ENCODE measurements at places on chromosomes 3 and 15.

DNA sequence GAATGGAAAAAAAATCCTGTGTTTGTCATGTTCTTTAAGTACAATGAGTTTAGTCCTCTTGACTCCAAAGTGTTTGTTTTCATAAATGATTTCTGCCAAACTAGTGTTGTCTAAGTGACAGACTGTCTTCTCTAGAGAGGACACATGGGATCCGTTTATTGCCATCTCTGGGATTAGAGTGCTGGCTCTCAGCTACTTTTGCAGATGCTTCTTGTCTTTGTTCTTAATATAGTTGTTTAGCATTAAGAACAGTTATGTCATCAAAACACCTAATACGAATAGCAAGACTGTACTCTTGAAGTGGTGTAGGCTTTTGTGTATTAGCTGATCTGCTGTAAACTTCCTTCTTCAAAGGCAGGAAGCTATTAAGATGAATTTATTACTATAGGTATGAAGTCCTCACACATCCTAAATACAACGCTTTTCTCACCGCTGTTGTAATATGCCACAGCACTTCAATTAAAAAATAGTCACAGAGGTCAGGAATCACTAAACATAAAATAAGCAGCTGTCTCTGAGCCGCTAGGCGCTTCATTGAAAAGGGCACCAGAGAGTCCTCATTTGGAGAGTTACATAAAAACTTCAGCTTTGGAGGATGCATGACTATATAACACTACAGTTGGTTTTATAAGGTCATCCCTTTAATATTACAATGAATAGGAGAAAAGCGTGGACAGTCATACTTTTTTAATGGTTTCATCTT, 128.3 kb upstream of the ZNF385D start:
- no peak for DNase-seq

DNA sequence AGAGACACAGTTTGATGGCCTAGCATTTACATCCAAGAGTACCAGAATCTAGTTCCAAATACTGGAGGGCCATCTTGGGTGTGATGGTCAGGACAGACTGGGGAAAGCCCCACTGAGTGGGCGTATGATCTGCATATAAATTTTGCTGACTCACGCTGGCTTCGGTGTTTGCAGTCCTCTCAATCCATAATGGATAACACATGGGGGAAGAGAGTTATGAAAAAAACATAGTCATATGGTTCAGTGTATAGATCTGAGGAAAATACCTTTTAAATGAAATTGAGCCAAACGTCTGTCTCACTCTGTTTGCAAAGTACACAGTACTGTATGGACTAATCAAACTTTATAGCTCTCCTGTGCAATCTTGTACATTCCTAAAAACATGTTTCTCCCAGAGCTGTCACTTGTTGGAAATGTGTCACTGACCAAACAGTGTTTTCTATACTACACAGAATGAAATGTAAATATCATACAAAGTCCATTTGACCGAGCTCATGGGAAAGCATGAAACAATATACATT, 125.3 kb upstream of the THBS1 start:
- no peak for DNase-seq

GRCh38 chr15:63387748-63388493, 6.3 kb upstream of the CA12 start:
- no peak for DNase-seq

- DNase-seq, result no peak
These were observed 8.8 kb downstream of the GNL3 start for GRCh38 chr3:52694528-52695189.

DNA sequence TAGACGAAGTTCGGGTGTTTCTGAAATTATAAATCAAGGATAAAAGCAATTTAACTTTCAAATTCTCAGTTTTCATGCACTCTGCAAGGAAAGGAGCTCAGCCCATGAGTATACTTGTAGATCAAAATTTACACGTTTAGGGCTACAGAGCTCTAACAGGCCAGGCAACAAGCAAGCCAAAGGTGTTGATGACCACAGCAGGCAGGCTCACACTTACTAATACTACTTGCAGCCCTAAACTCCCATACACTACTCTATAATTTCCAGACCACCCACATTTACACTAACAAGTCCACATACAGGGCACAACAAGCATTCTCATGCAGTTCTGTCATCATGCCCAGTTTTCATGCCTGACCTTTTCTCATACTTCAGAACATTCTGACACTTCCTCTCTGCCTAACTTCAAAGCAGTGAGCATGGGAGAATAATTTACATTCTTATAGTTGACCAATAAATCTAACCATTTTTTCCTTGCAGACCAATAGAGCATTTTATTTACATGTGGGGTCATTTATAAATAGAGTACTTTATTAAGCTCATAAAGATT, 124.7 kb upstream of the FRMD4B start:
- no peak for DNase-seq

GRCh38 chr3:133227813-133228212, 172.0 kb upstream of the BFSP2 start:
- no peak for DNase-seq

- no peak for DNase-seq
These were observed 56.3 kb downstream of the UBP1 start for GRCh38 chr3:33383951-33384350.

- no peak for DNase-seq
These were observed 192.9 kb downstream of the PLCL2 start for GRCh38 chr3:17077606-17078005.

DNA sequence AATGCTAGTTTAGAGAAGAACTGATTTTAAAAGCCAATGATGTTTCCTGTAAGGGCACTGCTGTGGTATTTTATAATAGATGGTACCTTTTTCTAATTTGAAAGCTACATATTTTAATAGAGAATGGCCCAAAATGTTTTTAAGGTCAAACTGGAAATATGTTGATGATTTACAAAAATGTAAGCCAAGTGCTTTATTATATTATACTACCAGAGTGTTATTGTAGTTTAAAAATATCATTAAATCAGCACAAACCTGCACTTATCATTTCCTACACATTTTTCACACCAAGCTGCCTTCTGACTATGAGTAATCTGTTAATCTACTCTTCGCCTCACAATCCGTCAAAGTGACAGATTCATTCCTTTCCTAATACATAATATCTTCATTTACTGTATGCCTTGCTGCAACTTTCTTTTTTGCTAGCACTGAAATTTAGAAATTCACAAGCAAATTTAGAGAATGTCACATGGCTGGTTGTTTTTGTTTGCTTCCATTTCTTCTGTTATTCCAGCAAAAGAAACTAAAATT, 126.4 kb upstream of the FAM3D start:
- DNase-seq, result no peak

DNA sequence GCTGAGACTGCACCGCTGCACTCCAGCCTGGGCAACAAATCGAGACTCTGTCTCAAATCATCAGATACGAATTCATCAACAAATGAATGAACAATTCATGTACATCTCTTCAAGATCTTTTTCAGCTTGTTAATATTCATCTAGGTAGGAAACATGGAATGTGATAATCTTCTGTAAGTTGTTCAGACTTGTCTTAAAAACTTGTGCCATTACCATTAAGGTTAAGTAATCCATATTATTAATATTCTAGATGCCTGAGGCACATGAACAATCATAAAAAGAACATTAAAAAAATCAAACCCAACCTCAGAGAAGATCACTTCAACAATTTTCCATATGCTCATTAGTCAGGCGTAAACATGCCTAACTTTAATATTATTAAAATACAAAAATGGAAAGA, 36.2 kb downstream of the CHSY1 start:
- DNase-seq, result no peak

DNA sequence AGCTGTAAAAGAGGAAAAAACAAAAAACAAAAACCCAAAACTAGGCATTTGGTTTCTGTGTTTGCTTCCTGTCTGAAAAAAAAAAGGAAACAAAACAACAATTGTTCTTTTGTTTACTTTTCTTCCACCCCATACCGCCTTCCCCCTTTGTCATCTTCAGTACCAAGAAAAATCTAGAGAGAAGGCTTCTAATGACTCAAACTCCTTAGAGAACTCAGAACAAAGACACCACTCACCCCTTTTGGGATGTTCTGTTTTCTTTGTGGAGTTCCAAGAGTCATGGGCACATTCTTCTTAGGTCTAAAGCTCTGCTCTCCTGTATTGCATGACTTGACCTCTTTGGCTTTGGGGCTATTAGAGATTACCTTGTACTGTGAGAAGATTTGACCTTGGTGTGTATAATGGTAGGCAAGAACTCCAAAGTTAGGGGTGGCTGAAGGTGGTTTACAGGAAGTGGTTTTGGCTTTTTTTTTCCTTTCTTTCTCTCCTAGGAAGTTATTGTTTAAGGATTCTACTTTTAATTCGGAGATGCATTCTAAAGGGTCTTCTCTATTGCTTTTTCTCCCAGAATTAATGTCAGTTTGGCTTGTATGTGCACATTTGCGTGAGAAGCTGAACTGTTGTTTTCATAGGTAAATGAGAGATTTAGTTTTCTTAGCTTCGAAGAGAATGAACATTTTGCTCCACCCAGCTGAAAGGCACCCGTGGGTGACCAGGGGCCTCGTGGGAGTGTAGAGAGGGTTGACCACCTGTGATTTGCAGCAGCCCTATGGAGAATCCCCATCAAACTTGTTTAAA, 39.5 kb upstream of the ZBTB20 start:
- DNase-seq, result no peak

DNA sequence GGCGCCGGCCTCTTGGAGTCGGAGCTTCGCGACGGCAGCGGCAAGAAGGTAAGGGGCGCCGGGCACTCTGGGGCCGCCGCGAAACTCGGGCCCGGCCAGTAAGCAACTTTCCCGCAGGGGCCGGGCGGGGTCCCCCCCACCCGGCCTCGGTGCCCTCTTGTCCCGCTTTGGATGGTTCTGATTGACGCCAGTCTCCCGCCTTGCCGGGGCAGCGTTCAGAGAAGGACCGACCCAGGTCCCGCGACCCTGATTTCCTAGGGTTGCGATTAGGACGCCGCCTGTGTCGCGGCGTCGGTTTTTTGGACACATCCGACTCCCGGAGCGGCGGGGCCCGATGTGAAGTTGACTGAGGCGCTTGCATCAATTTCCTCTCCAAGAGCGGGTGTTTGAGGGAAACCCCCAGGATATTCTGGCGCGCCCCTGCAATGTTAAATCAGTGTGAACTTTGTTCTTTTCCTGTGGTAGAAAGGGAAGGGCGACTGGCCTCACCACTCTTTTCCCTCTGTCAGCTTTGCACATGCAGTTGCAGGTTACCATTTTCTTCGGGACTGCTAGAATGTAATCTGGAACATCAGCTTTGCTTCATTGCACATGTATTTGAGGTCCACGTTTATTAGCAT, 755 bp downstream of the PDE8A start:
- DNase-seq, result peak; percentile 33

DNA sequence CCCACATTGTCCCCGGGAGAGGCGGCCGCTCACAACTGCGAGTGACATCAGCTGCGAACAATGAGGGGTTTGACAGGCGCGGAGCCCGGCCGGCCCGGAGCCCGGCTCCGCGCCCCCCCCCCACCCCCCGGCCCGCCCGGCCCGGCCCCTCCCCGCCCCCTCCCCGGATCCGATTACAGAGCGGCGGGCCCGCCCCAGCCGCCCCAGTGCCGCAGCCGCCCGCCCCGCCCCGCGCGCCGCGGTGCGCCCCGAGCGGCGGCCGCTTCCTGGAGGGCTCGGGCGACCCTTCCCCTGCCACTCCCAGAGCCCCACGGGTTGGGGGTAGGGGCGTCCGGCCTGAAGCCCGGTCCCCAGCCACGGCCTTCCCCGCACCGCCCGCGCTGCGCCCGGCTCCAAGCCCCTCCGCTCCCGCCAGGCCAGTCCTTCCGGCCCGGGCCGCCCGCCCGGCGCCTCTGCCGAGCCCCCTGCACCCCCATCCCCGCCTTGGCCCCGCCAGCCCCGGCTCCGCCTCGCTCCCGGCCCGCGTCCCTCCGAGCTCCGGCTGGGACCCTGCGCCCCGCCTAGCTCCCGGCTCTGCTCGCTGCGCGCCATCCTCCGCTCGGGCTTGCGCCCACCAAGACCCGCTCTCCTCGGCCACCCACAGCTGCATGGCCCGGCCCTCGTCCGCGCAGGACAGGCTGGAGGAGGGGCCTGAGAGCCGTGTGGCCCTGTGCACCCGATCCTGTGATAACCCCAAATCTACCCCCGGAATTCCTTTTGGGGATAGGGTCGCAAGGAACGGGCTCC, at the start of gene PCBP4:
PCBP4 (minus strand) TSS at position 71 of the 786 bp plus-strand sequence. CDS start 6,214 bp downstream, outside the sequence.
- DNase-seq, result peak; percentile 27

- DNase-seq, result no peak
These were observed 62.1 kb downstream of the PLXNA1 start for GRCh38 chr3:127044996-127045395.

DNA sequence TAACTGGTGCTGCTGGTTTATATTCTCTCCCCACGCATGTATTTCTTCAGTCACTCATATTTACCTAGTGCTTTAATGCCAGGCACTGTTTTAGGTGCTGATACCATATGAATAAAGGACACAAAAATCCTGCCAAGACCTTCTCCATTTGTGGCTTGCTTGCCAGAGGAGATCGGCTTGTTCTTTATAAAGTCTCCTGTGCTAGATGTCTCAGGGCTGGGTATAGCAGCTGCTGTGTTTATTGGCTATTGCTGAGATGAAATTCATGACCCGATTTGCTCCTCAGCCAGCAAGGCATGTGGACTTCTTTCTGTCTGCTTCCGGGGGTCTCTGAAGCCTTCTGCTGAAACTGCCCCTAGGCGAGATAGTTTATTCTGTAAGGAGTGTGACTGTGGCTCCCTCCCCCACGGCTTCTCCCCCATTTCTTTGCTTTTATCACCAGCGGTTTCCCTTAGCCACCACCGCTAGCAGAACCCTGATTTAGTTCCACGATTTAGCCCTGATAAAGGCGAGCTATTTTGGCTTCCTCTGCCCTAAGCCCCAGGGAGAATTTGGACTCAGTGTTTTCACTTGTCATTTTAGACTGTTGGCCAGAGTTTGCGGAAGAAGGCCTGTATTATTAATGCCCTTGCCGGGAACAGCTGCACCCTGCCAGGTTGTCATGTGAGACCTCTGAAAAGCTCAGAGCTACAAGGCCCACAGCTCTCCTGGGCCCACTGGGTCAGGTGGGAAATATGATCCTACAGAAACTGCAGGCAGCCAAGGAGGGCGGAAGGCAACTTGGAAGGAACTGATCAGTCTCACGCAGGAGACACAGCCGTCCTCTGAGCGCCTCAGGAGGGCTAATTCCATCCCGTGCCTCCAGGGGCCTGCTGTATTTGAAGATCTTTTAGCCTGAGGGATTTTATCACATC, 46.8 kb downstream of the ST6GAL1 start:
- DNase-seq, result no peak

DNA sequence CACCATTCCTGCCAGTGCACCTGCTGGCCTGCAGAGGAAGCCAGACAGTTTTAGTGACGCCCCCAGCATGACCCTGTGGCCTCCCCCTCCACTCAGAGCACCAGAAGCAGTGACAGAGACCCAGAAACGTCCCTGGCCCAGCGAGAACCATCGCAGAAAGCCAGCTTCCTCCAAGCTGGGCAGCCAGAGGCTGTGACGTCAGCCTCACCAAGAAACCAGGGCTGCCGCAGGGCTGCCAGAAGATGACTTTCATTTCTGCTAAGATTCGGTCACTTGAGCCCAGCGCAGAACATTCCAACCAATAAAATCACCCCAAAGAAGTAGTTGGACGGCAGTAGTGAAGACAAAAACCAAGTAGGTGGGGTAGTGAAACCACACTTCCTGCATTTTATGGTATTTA, 29.6 kb upstream of the RPL32 start:
- DNase-seq, result peak; percentile 40
